ENCODE measurements at places on chromosomes 3 and 15.

DNA sequence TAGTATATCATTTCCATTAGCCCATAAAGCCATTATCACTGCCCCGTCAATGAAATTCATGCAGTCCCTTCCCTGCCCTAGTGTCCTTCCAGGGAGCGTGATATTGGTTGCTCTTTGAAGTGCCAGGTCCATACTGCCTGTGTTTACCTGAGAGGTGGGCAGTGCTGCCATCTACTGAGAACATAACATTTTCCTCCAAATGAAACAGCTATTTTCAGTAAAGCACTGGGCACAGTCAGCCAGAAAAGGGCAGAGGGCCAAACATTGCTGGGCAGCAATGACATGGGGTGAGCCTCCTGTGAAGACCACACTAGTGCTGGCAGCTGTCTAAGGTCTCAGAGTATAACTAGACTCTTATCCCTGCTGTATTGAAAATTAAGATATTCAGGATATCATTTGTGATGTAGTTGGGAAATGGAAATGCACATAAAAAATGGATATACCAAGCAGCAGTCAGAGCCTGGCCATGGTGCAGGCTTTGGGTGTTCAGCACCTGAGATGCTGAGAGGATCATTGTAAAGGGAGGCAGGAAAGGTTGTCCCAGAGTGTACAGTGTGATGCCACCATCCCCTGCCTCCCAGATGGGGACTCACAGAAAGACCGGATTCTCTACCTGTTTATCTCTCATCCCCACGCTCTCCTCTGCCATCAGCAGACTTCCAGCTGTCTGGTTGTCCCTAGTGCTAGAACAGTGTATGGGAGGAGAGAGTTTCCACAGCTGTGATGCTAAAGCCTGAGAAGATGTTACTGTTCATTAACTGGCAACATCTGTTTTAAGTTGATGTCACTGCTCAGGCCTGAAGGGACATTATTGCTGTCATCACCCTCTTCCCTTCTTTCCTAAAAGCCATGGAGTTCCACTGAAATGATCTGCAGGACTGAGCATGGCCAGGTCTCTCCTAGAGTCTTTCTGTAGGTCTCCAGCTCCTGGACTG, 108.8 kb downstream of the ARNT2 start:
- DNase-seq: no peak

DNA sequence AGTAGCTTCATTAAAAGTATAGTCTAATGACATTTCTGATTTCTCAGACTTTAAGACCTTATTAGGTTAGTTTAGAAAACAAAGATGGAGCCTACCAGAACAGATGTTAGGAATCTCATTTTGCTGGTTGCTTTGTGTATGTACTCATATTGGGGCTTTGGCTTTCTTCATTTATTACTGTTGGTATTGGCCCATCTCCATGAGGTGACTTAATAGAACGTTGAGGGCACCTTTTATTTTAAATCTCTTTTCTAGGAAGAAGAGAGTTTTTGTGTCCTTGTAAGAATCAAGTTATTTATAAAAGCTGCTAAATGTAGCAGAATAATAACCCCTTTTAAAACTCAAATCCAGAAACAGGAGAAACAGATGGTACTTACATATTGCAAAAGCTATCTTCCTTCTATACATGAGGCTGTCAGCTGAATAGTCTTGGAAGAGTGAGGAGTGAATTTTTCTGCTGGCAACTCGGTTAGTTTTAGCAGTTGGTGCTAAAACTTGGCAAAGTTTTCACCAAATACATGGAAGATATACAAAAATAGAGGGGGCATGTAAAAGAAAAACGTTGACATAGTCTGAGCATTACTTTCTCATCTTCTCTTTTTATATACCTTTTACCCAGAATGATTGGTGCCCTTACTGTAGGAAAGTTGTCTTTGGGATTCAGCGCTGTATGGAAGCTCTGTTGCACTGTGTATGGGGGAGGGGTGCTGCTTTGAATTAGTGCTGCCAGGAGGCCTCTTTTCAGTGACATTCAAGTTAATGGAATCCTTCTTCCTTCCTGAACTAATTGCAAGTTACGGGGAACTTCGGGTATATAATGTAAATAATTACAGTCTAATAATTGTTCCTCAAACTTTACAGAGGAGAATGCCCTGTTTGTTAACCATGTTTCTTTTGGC, 35.8 kb downstream of the CTNNB1 start:
- DNase-seq: no peak

DNA sequence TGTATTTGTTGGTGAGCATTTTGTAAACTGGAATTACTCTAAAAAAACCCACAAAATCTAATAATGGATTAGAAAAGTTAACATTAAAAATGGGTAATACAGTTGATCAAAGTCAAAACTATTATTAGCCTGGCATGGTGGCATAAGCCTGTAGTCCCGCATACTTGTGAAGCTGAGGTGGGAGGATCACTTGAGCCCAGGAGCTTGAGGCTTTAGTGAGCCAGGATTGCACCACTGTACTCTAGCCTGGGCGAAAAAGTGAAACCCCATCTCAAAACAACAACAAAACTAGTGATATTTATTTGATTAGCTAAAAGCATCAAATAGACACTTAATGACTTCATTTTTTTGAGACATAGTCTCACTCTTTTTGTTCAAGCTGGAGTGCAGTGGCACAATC, 3.6 kb downstream of the SNX1 start:
- no peak for DNase-seq

- no peak for DNase-seq
Measured at GRCh38 chr3:33439546-33440327, 468 bp downstream of the UBP1 start.

DNA sequence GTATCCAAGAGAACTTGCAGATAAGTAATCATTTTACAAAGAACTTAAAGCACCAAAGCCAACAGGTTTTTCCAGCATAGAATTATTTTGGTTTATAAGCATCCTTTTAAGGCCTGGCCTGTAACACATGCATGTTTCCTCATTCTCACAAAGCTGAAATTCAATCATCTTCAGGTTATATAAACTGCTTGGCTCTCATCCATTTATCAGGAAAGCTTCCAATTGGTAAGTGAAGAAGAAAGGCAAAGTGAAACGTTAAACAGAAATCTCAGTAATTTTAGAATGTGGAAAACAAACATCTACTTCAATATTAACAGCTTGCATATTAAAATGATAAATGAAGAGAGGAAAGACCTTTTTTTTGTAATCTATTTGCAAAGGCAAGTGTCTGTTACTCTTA, 1.6 kb downstream of the SERP1 start:
- DNase-seq: no peak

GRCh38 chr3:57681691-57682090, 11.2 kb downstream of the DENND6A start:
- no peak for DNase-seq

GRCh38 chr15:28892789-28893610, 7.2 kb downstream of the APBA2 start:
- DNase-seq: no peak

DNA sequence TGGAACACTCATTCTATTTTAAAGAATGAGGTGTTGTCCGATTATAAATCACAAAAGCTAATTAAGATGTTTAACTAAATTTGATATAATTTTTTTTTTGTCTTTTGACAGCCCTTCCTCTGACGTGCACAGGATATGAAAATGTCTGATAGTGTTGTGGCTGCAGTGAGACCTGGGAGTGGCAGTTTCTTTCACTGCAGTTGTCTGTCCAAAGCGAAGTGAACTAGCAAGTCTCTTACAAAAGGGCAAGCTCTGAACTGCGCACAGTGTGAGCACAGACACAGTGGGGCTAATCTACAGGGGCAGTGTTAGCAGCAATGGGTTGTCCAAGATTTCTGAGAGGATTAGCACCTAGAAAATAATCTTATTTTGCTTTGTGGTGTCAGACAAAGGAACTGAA, 29.1 kb upstream of the MYRIP start:
- DNase-seq: no peak

DNA sequence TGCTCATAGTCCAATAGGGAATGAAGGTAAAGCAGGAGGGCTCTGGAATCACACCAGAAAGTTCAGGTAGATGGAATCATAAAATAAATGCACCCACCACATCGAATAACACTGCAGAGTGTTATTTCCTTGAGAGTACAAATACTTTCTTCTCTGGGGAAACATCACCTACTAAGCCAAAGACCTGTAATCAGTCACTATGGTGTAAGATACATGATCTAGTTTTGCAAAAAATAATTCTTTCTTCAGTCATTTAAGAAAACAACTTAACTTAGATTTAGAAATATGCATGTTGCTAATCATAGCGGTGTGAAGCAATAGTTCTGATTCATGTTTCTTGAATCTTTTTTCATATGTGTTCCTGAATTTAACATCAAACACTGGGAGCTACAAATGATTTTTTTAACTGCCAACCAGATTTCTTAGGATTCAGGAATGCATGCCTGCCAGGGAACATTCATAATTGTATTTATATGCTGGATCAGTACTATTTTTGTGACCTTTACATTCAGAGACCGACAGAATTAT, 40.2 kb upstream of the MEIS2 start:
- DNase-seq: no peak

- no peak for DNase-seq
Measured at GRCh38 chr15:68618908-68619698, 40.3 kb downstream of the CORO2B start.

DNA sequence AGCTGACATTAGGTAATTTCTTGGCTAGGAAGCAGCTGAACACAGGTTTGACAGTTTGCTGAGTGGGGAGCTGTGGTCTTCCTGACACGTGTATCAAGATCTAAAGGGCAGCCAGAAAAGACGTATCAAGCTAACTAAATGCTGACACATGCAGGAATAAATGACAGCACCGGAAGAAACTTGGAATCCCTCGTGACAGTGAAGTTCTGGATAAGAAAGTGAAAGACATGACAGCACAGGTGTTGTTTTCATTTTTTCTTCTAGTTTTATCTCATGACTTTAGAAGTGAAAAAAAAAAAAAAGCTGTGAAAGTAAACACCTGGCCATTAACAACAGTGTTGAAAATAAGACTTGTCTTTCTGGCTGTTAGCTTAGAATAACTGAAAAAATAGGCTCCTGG, 48.7 kb downstream of the FGF7 start:
- no peak for DNase-seq

- no peak for DNase-seq
Measured at GRCh38 chr15:65333148-65333820, 28.8 kb downstream of the RNU5B-1 start.

DNA sequence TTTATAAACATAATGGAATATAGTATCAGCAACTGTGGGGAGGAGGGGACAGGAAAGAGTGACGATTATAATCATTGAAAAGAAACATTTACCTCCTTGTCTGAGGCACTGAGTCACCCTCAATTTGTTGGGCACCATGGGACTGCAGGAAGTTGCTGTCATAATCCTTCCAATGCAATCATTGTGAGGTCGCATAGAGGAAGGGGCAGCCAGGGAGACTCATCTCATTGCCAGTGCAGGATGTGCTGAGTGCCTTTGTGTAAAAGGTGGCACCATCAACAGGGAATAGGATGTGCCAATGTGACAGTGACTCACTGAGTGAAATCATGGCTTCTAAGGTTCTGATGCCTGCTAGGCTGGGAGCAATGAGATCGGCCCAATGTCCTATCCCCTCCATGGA, 300.4 kb upstream of the ADAMTS9 start:
- no peak for DNase-seq

- no peak for DNase-seq
Measured at GRCh38 chr15:71790081-71790480, 20.3 kb upstream of the NR2E3 start.

- no peak for DNase-seq
Measured at GRCh38 chr15:55513152-55513551, 5.1 kb upstream of the DNAAF4 start.

- DNase-seq: no peak
Measured at GRCh38 chr15:42010434-42010833, 10.4 kb downstream of the PLA2G4E start.

DNA sequence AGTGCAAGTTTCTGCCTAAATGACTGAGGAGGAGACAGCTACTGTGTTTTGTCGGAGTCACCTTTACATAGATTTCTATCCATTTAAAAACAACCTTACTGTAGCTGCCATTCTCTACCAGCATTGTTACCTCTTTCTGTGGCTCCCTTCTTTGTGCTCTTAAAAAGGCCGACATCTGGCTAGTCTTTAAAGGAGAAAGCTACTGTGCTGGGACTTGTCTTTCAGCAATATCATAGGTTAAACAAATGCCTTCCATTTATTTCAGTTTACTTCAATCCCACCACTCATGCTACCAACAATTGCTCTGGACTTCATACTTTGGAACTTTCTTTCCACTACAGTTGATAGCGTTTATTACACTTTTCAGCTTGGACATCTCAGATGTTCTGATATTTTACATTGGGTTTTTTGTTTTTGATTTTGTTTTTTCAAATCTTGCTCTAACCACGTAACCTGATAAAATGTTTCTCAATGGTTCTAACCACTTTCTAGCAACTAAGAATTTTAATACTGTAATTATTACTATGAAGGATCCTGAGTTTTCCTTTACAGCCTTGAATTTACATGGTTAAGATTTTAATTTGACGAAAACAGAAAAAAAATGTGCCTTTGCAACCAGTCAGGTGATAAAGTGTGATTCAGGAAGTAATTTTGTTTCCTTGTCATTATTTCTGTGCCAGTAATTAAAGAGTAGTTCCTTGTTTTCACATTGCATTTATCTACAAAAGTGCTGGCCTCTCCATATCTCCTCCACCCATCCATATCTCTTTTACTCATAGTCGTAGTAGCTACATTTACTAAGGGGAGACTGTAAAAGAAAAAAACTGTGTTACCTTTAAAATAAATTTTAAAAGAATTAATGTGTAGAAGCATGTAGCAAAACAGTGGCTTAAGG, 1.3 kb upstream of the CBLB start:
- DNase-seq: no peak

- no peak for DNase-seq
Measured at GRCh38 chr3:55720614-55721013, 233.5 kb upstream of the WNT5A start.

DNA sequence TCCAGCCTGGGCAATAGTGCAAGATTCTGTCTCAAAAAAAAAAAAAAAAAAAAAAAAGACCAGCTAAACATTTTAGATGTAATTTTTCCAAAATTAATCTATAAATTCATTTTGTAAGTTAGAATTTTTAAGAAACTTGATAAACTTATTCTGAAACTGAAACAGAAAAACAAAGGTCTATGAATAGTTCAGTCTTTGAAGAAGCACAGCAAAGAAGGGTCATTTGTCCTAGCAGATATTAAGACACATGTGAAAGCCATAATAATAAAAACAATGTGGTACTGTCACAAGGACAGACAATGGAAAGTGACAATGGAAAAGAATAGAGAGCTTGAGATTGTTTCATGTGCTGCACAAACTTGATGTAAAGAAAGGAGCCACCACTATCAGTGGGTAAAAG, 29.0 kb upstream of the PRSS50 start:
- DNase-seq: no peak

- DNase-seq: no peak
Measured at GRCh38 chr15:62164396-62165103, 535 bp downstream of the C2CD4B start.

DNA sequence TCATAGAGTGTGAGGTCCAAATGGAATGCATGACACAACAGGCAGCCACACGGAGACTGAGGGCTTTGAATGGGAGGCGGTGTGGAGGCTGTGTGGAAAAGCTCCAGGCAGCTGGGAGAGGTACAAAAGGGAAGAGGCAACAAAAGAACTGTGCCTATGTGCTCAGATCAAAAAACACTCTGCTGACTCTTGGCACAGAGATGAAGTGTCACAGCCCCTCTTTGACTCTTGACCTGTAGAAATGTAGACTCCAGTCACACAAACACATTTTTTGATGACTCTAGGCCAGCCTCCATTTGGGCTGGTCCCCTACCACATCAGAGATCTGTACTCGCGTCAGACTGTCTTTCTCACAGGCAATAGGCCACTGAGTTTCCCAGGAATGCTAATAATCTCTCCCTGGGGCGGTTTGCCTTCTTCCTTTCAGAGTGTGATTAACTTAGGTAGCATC, 456.0 kb downstream of the TUSC7 start:
- DNase-seq: no peak
